Progenitor cell of endocrine pancreas (in vitro differentiated cells): ENCODE measurements at places on chromosomes 5 and 9.
A peak's percentile ranks its signal among the peaks of the same experiment; 100 is the strongest.

DNA sequence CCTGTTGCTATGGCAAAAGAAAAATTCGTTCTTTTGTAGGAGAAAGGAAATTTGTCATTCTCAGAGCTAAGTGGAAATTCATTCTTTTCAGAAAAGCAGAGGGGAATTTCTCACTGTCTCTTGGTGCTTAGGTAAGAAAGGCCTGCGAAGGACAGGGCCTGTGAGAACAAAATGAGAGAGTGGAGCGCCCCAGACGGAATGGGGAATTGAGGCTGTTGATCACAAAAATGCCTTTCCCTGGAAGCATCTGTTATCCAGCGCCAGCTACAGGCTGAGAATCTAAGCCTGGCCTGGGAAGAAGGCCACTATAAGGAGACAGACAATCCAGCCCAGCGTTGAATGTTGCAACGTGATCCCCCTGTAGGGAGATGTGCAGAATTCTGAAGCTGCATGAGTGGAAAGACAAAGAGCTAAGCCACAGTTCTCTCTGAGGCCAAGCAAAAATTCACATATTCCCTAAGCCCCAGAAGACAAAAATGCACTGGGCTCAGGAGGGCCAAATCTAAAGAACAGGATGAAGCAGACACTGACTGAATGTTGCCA lies 44.8 kb upstream of the CLK4 start:
- DNase-seq = no peak

DNA sequence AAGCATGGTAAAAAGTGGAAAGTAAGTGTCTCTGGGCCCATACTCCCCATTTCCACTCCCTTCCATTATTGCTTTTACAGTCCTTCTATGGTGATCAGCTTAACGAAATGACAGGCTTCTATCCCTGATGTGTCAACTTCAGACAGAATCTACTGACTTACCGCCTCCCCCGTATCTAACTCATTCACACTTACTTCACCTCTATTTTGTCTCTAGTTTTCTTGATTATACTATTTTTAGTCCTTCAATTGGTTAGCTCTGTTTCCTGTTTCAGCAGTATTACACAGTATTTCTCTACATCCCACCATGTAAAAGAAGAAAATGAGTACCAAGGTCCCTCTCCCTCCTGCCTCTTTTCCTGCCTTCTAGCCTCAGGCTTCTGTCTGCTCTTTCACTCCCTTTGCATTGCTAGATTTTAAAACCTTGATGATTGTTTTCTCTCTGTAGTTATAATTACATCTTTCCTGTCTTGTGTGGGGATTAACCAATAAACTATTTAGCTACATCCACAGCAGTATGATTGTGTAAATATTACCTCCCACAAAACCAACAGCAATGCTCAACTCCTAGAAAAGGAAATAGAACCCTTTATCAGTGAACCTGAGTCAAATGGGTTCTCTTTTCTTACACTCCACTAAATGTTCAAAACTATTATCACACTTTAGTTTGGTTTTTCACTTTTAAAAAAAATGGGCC lies 53.4 kb downstream of the GNAQ start:
- DNase-seq = no peak

- no peak for DNase-seq
Measured at GRCh38 chr5:153884612-153884957, 154.1 kb downstream of the FAM114A2 start.

DNA sequence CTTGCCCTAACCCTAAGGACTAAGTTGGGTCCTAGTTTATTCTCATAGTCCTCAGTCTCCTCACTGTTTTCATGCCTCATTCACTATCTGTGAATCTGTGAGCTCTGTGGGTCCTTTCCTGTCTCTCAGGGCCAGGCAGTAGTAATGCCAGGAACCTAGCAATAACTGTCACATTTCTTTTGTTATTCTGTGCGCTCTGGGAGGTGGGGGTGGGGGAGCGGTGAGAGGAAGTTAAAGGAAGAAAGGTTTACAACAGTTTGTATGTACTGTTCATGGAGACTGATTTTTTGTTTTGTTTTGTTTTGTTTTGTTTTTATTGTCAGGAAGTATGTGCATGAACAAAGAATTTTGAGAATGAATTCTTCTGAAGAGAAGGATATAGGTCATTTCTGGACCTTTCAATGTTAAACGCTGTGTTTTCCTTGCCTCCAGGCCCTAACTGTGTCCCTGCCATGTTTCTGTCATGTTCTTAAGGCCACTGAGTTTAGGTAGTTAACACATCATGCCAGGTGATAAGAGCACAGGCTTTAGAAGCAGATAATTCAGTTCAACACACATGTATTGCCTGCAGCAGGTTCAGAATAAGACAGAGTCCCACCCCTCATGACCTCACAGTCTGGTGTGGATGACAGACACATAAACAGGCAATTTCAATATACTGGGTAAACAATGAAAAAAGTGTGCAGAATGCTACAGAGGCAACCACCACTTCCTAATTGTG lies 13.3 kb upstream of the FEM1C start:
- DNase-seq = no peak

- no peak for DNase-seq
Measured at GRCh38 chr5:16987776-16988175, 51.7 kb upstream of the MYO10 start.

GRCh38 chr5:170678811-170679210 lies 104.7 kb upstream of the GABRP start:
- no peak for DNase-seq

GRCh38 chr5:118647587-118647986 lies 340.8 kb downstream of the DTWD2 start:
- no peak for DNase-seq

DNA sequence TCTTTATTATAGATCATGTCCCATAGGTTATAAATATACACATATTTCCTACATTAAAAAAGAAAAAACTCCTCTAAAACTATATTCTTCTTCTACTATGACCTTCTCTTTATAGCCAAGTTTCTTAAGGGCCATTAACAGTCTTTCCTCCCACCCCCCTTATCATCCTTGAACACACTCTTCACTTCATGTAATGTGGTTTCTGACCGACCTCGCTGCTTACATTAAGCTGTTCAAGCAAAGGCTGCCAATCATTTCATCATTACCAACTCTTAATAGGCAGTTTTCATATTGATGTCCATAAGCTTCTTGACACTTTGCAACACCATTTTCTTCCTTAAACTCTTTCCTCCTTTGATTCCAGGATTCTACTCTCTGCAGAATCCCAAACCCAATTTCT lies 283.0 kb upstream of the PCSK5 start:
- DNase-seq = no peak

DNA sequence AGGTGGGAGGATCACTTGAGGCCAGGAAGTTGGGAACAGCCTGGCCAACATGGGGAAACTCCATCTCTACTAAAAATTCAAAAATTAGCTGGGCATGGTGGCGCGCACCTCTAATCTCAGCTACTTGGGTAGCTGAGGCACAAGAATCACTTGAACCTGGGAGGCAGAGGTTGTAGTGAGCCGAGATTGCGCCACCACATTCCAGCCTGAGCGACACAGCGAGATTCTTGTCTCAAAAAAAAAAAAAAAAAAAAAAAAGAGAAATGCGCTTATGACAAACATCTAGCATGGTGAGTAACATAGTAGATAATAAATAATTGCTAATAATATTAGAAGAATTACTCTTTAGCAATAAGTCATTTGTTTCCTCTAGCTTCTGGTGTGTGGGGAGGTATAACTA lies 25.9 kb downstream of the RUSC2 start:
- DNase-seq = no peak

DNA sequence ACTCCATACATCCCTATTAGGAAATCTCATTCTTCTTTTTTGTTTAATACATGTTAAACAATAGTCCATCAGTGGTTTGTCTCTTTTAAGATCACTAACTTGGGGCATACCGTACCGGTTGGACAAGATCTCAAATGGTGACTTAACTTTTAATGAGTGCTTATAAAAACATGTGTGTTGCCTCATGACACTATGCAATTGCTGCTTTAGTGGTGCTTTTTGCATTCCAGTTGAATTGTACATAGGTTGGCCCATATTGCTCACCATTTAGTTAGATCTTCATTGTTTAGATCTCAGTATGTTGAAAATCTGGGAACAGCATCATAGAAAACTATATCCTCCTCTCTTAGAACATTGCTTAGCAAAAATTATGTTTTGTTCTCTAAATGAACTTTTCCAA lies 17.8 kb downstream of the C9orf85 start:
- no peak for DNase-seq

DNA sequence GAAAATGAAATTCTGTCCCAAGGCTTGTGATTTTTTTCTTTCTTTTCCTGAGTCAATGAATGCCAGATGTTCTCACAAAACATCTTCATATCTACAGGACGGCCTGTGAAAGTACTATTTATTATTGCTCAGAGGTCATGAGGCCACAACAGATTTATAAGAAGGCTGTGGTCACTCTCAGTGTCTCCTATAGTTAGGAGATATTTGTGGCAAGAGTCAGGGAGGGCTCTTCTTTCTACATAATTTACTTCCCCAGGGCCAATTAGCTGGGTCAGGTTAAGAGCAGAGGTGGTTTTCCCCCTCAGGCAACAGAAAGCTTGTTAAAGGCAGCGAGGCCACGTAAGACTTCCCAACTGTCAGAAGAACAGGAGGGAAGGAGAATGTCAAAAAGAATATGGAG lies 248.7 kb downstream of the SLIT3 start:
- no peak for DNase-seq

- DNase-seq = no peak
Measured at GRCh38 chr9:89590415-89590814, 14.4 kb upstream of the GADD45G start.

DNA sequence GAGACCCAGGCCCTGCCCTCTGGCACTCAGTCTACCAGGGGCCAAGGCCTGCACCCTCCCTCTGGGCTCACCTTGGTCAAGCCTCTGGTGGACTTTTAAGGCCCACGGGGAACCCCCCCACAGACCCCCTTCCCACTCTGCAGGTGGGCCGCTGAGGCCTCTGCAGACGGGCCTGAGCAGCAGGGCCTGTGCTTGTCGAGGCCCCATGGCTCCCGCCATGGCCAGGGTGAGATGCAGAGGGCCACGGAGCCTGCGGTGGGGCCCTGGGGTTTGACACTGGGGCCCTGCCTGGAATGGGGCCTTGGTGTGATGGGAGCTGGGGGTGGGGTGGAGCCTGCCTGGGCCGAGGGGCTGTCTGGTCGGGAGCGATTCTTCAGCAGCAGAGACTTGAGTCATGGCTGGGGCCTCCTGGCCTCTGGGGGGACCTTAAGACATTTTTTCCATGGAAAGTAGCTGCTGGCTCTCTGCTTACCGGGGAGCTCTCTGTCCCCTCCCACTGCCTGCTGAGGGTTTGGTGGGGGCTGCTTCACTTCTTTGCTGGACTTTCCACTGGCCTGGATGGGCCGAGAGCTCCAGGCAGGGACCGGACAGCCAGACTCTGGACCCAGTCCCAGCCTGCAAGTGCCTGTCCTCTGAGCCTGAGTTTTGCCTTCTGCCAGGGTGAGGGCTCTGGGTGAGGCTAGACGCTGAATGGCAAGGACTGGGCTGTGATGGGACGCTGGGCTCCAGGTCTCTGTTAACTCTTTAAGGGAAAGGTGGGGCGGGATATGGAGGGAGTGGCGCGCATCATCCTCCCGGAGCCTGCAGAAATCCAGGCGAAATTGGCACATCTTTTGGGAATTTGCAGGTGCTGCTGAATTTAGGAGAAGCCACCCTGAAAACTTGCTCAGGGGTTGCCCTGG lies 132.2 kb downstream of the RXRA start:
- no peak for DNase-seq

DNA sequence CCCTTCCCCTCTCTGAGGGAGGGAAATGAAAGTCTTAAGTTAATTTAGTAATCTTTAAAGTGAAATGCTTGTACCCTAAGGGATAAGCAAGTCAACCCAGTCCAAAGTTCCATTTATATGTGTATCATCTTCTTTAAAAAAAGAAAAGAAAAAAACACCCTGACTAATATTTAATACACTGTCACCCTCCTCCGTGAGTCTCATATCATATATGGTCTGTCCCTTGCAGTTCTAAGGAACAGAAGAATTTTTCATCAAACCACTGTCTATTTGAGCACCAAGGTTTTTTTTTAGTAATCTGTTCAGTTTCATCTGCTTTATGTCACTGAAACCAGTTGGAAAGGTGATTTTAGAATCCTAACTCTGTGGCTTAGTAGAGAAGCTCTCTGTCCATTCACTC lies 15.2 kb downstream of the TNIP1 start:
- no peak for DNase-seq

DNA sequence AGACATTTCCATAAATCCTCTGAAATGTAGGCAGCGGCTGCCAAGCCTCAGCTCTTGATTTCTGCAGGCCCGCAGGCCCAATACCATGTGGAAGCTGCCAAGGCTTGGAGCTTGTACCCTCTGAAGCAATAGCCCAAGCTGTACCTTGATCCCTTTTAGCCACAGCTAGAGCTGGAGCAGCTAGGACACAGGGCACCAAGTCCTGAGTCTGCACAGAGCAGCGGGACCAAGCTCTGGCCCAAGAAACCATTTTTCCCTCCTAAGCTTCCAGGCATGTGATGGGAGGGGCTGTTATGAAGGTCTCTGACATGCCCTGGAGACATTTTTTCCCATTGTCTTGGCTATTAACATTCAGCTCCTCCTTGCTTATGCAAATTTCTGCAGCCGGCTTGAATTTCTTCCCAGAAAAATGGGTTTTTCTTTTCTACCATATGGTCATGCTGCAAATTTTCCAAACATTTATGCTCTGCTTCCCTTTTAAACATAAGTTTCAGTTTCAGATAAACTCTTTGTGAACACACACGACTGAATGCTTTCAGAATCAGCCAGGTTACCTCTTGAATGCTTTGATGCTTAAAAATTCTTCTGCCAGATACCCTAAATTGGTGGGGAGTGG lies 14.4 kb upstream of the ZFR start:
- no peak for DNase-seq

DNA sequence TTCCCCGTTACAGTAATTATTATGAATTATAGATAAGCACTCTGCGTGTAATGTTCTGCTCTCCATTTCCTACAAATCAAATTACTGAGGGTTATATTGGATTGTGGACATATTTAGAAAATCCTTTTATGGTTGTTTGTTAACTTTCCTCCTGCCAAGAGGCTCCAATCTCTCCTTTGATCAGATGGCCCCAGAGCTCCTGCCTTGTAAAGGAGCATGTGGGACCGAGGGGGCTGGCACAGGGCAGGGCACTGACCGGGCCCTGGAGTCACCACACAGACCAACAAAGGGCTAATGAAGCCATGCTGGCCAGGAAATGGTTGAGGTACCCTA lies 415.9 kb downstream of the EFNA5 start:
- no peak for DNase-seq

- DNase-seq = no peak
Measured at GRCh38 chr9:79116041-79116440, 455.7 kb upstream of the TLE4 start.

- peak; percentile 31 for DNase-seq
Measured at GRCh38 chr5:142915813-142916424, 145.7 kb downstream of the ARHGAP26 start.

GRCh38 chr5:106690585-106690984 lies 980.2 kb downstream of the EFNA5 start:
- no peak for DNase-seq
